ENCODE measurements at places on chromosomes 16 and 17.

DNA sequence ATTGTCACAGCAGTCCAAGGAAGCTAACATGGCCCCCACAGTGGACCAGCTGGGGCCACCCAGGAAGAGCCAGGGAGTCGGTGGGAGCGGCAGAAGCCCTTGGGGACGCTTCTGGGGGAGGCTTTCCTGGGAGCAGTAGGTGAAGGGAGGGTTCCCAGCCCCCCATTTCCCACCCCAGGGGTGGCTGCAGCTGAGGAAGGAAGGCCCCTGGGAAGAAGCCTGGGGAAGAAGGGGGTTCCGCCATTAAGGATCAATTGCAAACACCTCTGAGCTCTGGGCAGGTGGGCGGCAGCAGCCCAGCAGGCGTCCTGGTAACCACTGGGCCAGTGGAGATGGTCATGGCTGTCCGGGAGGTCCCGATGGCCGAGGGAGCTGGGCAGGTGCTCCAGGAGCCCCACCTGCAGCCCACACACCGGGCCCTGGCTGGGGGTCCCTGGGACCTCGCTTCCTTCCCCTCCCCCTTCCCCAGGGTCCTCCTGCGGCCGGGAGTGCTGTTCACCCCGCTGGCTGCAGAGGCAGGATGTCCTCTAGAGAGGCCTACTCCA is 592 bp upstream of the PERCC1 start:
- no peak for DNase-seq

- no peak for DNase-seq
These were observed 121.6 kb downstream of the CHD9 start for GRCh38 chr16:53176434-53176833.

GRCh38 chr16:31083081-31083480 is 5.7 kb downstream of the PRSS53 start:
- DNase-seq: no peak

DNA sequence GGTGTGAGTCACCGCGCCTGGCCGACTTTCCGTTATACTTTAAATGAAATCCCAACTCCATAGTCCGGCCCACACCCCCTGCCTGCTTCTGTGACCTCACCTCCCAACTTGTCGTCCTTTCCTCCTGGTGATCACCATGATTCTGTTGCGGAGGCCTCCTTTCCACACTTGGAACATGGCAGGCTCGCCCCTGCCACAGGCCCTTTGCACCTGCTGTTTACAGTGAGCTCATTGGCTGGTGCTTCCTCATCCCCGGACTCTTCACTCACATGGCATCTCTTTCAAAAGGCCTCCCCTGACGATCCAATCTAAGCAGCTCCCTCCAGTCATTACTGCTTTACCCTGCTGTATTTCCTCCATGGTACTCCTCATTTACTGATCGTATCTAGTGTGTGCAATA is 64.6 kb downstream of the RAP1GAP2 start:
- no peak for DNase-seq

DNA sequence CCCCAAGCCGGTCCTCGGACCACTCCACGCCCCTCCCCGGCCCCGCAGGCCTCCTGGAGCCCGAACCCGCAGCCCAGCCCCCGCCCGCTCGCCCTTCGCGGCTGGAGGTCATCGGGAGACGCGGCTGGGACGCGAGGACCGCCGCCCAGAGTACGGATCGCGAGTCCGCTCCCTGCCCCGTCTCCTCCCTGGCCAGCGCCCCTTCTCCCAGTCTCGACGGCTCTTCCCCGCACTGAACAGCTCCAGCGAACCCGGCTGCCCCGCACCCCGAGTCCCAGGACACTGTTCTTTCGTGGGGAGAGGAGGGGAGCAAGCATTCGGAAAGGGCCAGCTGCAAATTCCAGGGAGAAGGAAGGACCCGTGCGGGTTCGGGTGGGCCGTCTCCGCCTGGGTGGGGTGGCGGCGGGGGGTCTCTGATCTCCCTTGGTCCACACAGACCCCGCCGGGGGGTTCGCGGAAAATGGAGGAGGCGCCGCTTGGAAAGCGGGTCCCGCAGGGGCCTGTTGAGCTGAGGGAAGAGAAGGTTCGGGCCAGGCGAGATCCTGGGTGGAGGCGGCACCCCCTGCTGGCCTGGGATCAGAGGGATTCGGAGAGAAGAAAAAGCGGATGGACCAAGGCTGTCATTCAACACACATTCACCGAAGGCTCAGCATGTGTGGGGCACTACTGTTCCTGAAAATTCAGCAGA is 632 bp upstream of the RTN4RL1 start:
- DNase-seq: no peak
